ENCODE measurements at places on chromosomes 5 and 9.

- no peak for DNase-seq
Measured at GRCh38 chr9:88060746-88061145, 77.5 kb downstream of the SPATA31C2 start.

GRCh38 chr9:109251080-109251775 lies 69.6 kb downstream of the EPB41L4B start:
- DNase-seq, result no peak

- no peak for DNase-seq
Measured at GRCh38 chr5:37740331-37741066, 99.3 kb downstream of the GDNF start.

GRCh38 chr5:172697123-172698121 lies 56.4 kb downstream of the NEURL1B start:
- peak; percentile 78 for DNase-seq

DNA sequence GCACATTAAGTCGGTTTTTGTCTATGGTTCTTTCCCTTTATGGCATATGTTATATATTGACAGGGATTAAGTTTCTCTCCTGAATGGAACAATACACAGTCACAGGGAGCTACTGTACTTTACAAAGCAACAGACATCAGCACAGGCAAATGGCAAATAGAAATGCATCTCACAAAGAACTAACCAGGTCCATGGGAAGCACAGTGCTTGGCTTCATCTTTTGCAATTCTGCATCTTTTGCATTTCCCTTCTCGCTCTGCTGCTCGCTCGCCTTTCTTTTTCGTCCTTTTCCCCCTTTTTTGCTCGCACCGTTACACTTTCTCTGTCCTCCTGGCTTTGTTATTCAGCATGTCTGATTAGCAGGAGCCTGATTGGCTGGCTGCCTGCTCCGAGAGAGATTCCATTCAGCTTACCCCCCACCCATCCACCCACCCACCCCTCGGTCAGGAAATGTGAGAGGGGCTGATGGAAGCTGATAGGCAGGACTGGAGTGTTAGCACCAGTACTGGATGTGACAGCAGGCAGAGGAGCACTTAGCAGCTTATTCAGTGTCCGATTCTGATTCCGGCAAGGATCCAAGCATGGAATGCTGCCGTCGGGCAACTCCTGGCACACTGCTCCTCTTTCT lies at the start of gene ADAMTSL1:
Gene ADAMTSL1 (plus strand): TSS at position 502 of the 628 bp plus-strand sequence. CDS start 80 bp downstream, at position 582.
- DNase-seq, result no peak

- DNase-seq, result peak; percentile 67
Measured at GRCh38 chr5:95631991-95632675, 12.2 kb downstream of the GPR150 start.

- DNase-seq, result no peak
Measured at GRCh38 chr5:79974886-79975285, 16.2 kb downstream of the MTX3 start.

GRCh38 chr9:106077731-106078130 lies 383.4 kb downstream of the TMEM38B start:
- no peak for DNase-seq

DNA sequence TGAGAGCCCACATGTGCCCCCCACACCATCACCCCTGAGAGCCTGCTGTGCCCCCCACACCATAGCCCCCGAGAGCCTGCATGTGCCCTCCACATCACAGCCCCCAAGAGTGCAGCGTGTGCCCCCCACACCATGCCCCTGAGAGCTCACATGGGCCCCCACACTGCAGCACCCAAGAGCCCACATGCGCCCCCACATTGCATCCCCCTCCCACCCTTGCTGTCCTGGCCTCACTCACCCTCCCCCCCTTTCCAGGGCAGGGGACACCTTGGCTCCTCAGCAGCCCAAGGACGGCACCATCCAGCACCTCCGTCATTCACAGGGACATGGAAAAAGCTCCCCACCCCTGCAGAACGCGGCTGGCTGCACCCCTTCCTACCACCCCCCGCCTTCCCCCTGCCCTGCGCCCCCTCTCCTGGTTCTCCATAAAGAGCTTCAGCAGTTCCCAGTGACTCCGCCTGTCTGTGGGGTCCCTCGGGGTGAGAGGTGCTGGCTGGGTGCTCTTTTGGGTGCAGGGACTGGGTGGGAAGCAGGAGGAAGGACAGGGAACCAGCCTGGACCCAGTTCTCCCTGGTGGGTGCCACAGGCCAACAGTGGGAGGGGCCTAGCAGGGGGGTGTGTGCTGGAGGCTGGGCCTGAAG lies 5.0 kb downstream of the LCN1 start:
- DNase-seq, result no peak

DNA sequence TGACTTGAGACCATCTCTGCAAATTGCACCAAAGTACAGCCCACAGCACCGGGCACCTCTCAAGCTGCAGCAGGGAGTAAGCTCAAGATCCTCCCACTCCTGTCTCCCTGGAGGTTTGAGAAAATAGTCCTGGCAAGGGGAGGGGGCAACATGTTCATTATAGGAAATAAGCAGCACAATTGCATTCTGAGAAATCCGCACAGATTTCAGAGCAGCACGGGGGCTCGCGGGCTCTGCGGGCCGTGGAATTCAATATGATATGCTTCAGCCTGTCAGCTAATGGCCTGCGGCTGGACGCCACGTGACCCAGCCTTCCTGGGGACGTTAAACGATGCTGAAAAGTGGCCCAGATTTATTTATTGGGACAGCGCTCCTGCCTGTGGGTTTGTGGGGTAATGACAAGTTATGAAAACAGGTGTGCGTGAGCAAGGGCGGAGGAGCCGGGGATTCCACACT lies 156.4 kb downstream of the DAB2IP start:
- no peak for DNase-seq

- no peak for DNase-seq
Measured at GRCh38 chr9:87876708-87877107, 6.0 kb upstream of the SPATA31E1 start.

DNA sequence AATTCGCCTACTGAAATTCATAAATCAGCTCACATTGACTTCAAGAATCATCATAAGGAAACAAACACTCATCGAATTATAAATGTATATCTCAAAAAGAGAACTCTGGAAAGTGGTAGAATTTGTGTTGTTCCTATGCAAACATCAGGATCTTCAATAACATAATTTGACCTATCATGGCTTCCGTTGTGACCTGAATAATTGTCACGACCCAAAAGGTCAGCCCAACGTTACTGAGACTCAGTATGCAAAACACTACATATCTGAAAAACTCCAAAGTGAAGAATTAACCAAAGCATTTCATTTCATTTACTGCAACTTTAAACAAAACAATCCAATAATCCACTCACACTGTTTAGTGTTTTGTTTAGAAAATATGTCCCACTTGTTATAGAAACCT lies 1.2 kb downstream of the RAPGEF6 start:
- DNase-seq, result no peak

DNA sequence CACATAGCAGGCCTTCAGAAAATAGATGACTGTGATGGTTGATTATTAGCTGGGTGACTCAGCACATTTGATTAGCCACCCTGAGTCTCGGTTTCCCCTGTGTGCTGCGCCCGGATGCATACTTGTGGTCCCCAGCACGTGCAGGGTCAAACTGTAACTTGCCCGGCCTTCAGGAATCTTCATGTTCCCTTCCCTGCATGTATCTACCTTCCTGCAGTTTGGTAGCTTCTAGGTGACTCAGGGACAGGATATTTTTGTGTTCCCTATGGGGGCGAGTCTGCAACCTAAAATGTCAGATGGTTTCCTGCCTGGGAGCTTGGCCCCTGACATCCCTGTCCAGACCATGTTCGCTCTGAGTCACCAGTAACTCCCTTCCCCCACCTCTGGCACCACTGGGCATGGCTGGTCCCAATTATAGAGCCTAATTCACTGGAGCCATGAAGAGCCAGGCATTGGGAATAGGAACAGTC lies 13.2 kb downstream of the PTGS1 start:
- DNase-seq, result no peak

GRCh38 chr9:95131023-95131943 lies 186.2 kb downstream of the FANCC start:
- DNase-seq, result peak; percentile 22

GRCh38 chr9:94900222-94901018 lies 173.9 kb downstream of the AOPEP start:
- DNase-seq, result no peak

DNA sequence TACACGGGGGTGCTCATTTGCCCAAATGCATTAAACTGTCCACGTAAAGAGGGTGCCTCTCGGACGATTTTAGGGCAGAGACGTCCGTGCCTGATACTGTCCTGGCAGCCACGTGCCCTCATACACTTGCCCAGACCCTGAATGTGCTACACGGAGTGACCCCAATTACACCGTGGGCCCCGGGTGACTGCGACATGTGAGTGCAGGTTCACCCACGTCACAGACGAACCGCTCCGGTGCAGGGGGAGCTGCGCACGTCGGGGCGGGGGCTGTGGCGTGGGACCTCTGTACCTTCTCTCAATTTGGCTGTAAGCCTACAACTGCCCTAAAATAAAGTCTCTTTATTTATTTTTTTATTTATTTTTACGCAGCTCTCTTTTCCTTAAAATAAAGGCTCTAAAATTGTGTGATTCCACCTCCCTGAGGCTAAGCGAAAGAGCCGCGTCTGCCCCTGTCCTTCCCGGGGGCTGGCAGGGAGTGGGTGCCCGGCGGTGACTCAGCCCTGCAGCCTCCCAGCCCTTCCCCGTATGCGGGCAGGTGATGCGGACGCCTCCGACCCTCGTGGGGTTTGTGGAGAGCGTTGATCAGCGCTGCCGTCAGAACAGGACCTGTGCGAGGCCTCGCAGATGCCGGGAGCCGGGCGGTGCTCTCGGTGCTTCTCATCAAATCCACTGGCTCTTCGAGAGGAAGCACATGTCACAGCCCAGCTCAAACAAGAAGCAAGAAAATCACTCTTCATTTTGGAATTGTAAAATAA lies 9.2 kb upstream of the EGFL7 start:
- DNase-seq, result no peak

DNA sequence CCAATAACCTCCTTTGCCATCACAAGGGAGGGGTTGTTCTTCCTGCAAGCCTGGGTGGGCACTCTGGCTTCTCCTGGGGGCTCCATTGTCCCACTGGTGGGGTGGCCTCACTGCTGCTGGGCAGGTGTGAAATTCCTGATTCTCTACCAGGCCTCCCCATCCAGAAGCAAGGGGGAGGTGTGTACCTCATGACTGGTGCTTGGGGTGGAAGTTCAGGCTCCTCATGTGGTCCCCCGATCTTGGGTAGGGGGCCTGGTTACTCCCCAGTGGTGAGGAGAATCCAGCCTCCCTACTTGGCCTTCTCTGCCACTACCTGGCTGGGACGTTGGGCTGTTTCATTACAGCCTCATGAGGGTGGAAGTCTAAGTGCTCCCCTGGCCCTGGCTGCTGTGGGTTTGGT lies 433.9 kb downstream of the IRX2 start:
- no peak for DNase-seq

- no peak for DNase-seq
Measured at GRCh38 chr5:173324115-173325001, 3.9 kb downstream of the STC2 start.

GRCh38 chr9:18810581-18810980 lies 222.4 kb downstream of the SAXO1 start:
- DNase-seq, result no peak

DNA sequence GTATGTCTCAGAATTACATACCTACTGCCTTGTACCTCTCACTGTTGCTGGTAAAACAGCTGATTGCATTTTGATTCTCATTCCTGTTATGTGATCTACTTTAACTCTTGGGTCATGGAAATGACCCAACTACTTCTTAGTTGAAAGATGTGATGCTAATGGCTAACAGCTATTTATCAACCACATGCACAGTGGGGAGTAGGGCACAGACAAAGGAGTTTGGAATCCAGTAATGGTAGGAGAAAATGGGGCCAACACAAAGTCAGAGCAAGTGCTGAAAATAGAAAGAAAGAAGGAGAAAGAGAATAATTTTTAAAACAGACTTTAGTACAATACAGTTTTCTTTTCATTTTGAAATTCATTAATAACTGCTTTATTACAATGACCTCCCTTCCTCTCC lies 241.0 kb downstream of the PTPRD start:
- no peak for DNase-seq

GRCh38 chr5:127878174-127878750 lies 175.1 kb downstream of the CCDC192 start:
- no peak for DNase-seq

- no peak for DNase-seq
Measured at GRCh38 chr5:84682531-84682930, 297.9 kb upstream of the EDIL3 start.

DNA sequence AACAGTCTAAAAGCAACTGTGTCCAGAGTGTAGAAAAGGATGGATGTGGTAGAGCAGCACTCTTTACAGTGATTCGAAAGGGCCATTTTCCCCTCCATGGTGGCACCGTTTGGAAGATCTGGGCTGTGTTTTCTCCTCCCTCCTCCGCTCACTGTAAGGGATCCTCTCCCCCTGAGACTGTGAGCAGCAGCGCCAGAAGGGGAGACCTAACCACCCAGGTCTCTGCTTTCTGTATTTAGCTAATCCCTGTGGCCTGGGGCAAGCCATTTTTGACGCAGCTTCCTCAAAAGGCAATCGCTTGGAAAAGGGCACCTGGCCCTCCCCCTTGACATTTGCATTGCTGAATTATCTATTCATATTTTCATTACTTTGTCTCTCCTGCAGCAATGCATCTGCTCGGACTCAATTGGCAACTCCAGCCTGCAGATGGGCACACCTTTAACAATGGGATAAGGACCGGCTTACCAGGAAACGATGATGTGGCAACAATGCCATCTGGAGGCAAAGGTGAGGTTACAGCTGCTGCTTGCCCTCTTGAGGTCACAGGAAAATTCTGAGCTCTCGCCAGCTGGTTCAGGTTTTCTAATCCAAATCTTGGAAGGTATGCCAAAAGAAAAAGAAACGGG lies 244.3 kb upstream of the WWC1 start:
- DNase-seq, result no peak

GRCh38 chr5:143251190-143251589 lies 152.3 kb downstream of the NR3C1 start:
- DNase-seq, result no peak

DNA sequence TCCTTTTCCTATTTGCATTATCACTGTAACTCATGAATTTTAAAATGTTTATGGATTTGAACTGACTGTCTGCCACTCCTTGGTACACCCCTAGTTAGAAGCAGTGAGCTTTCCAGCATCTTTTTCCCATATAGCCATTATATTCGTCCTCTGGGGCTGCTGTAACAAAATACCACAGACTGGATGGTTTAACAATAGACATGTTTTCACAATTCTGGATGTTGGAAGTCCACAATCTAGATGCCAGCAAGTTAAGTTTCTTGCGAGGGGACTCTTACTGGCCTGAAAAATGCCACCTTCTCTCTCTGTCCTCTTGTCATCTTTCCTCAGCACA lies 530.0 kb downstream of the SEMA5A start:
- no peak for DNase-seq

DNA sequence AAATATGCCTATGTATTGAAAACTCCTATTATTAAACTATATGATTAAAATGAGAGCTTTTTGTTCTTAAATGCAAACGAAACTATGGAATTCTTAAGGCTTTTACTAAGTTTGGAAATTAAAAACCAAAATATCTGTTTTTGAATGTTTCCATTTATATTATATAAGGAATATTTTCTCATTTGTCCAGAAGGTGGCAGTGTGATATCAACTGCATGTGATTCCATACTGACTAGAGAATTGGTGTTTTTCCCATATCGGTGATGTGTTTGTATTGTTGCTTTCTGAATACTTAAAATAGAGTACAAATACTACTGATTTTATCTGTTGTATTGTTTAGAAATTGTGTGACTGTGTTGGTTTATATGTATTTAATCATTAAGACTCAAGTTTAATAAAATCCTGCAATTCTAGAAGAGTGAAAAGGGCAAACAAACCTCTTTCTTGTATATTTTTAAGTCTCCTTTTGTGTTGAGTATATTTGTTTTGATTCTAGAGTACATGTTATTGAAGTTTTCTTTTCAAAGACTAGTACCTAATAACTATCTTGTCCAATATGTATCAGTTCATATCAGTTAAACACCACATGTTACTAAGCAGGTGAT lies 320.8 kb downstream of the CCDC171 start:
- DNase-seq, result no peak

Data from activated T-cell treated with anti-CD3 and anti-CD28 coated beads for 24 hours (primary cell).